ENCODE measurements at places on chromosomes 2 and 18.

- no peak for DNase-seq
Observed at GRCh38 chr2:20687260-20687832, 20.4 kb downstream of the GDF7 start.

GRCh38 chr2:106161938-106162820, 31.9 kb downstream of the UXS1 start:
- no peak for DNase-seq

GRCh38 chr2:212644195-212644837, 105.7 kb upstream of the ERBB4 start:
- DNase-seq, result no peak

DNA sequence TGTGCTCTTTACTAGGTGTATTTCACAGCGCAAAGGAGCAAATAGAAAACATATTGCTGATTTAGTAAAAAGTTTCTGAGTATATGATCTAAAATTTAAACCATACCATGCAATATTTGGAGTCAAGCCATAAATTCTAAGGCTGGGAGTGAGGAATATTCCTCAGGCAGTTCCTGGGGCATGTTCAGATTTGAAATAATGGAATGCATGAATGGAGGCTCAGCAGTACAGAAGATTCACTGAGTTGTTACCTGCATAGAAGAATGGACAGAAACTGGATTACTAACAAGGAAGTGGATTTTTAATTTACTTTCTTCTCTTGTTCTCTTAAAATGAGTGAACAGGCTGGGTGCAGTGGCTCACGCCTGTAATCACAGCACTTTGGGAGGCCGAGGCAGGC, 441.0 kb upstream of the MAP2 start:
- no peak for DNase-seq

- DNase-seq, result no peak
Observed at GRCh38 chr2:52082646-52083045, 1050.7 kb upstream of the NRXN1 start.

DNA sequence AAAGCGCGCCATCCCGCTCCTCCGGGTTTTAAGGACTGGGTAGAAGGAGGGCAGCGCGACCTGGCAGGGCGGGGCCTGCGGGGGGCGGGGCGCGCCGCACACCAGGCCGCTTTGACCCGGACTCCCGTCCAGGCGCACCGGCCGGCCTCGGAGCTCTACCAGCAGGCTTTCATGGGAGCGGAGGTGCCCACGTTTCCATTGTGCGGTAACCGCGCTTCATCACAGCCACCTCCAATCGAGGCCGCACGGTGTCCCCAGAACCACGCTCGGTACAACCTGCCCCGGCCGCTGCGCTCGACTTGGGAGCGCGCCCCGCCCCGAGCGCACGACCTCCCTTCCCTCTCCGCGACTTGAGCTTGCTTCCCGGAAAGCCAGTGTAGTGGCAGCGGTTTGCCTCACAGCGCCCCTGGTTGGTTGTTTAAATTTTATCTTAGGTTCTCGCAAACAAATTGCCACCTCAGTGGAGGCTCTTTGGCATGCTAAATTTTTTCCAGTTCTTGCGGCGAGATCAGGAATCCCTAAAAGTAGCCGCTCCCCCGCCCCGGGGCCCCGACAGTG, 280 bp upstream of the CYP1B1 start:
- peak; percentile 88 for DNase-seq

- no peak for DNase-seq
Observed at GRCh38 chr2:126777620-126777978, 121.1 kb upstream of the TEX51 start.

DNA sequence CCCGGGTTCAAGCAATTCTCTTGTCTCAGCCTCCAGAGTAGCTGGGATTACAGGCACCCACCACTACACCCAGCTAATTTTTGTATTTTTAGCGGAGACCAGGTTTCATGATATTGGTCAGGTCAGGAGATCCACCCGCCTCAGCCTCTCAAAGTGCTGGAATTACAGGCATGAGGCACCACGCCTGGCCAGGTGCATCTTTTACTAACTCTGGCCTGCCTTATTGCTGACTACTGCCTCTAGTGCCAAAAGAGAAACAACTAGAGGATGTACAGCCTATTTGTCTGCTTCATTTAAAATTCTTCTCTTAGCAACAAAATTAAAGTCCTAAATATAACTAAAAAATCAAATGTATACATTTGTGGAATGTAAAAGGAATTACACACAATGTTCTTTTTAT, 115.4 kb downstream of the BMPR2 start:
- no peak for DNase-seq

DNA sequence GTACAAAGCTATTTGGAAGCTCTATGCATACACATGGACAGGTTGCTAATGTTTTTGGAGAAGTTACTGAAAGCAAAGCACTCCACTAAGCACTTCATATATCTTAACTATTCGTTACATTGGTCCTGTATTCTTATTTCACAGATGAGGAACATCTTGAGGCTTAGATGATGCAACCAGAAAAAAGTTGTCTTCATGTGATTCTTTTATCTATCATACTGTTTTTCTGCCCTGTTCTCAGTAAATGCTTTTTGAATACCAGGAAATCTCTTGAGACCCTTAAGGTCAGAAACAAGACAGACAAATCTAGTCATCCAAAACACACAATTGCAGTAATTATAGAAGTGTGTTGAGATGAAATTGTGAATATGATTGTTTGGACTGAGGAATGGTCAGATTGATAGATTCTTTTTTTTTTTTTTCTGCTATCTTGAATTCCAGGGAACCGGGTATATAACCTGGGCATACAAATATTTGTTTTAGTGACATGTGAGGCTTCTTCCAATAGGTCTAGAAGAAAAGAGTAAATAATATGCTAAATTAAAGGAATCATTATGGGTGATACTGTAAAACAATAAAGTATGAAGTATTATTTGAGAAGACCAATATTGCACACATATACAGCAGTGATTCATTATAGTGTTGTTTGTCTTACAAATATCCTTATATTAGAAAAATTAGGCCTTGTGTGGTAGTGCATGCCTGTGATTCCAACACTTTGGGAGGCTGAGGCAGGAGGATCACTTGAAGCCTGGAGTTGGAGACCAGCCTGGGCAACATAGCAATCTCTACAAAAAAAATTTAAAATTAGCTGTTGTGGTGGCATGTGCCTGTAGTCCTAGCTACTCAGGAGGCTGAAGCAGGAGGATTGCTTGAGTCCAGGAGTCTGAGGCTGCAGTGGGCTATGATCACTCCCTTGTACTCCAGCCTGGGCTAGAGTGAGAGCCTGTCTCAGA, 33.7 kb downstream of the EHBP1 start:
- no peak for DNase-seq

- no peak for DNase-seq
Observed at GRCh38 chr2:227513113-227513512, 41.2 kb downstream of the AGFG1 start.

- DNase-seq, result no peak
Observed at GRCh38 chr2:96505231-96505889, at the start of gene NEURL3. TSS of gene NEURL3 (minus strand) at chr2:96505357. CDS start at chr2:96505286, 71 bp downstream.

DNA sequence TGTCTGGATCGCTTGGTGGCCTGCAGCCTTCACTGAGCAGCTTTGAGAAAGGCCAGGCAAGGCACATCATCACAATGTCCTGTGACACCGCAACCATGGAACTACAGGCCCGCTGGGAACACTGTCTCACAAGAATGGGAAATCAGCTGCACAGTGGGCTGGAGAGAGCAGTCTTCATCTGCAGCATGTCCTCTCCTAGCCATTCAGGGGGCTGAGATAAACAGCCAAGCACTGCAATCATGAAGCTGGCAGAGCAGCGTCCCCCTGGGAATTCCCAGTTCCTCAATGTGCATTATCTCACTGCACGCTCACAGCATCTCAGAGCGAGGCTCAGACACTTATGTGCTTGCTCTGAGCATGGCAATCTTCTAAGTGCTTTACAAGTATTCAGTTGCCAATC, 1.9 kb downstream of the CMPK2 start:
- DNase-seq, result no peak

DNA sequence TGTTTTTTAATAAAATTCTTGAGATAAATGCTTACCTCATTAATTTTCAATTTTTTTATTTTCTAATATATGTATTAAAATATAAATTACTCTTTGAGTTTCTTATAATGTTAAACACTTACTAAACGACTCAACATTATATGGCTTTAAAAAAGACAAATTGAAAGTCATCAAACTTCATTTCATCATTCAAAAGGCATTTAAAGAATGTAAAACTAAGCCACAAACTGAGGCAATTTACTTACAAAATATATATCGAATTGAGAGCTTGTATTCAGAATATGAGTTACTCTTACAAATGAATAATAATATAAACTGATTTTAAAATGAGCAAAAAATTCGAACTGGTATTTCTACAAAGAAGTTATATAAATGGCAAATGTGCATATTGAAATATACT, 1262.2 kb upstream of the PIK3C3 start:
- DNase-seq, result no peak
